ENCODE measurements at places on chromosomes 4 and X.

- no peak for DNase-seq
These were observed 355.6 kb downstream of the CBLL2 start for GRCh38 chrX:22628275-22628674.

DNA sequence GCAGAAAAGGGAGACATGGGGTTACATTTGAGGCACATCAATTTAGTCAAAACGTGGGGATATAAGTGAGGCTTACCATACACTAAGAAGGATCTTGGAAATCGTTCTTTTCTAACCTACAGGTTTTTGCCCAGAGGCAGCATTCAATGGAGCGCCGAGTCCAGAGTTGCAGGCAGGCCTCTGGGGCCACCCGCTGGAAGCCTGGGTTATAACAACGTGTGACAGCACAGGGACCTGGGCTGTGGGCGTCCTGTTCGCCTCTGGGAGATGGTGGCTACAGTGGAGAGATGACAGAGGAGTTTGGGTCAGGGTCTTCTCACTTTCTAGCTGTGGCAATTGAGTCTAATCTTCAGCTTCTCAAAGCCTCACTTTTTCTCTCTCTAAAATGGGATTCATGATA, 53.9 kb downstream of the ENPP6 start:
- DNase-seq: peak; percentile 12

- no peak for DNase-seq
These were observed 15.8 kb downstream of the EGF start for GRCh38 chr4:109928327-109929045.

DNA sequence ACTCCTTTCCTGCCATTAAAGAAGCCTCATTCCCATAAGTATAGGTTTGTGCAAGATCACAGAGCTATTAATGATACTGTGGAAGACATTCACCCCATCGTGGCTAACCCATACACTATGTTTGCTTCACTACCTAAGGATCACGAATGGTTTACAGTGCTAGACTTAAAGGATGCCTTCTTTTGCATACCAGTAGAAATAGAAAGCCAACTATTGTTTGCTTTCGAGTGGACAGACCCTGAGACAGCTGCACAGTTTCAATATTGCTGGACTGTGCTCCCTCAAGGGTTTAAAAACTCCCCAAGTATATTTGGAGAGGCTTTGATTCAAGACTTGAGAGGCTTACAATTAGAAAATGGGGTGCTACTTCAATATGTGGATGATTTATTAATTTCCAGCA, 16.0 kb upstream of the PAPSS1 start:
- no peak for DNase-seq

DNA sequence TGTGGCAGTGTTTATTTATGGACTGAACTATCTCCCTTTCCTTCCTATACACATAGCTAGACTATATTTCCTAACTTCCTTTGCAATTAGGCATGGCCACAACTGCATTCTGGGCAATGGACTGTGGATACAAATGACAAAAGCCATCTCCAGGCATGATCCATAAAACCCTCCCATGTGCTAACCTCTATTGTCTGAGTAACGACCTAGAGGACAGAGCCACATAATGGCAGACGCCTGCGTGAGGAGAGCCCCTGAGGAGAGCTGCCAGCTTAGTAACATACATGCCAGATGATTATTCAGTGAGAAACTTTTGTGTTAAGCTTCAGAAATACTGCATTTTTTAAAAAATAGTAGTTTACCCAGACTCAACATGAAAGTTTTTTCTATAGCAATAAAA, 142.9 kb downstream of the ADGRA3 start:
- DNase-seq: no peak

DNA sequence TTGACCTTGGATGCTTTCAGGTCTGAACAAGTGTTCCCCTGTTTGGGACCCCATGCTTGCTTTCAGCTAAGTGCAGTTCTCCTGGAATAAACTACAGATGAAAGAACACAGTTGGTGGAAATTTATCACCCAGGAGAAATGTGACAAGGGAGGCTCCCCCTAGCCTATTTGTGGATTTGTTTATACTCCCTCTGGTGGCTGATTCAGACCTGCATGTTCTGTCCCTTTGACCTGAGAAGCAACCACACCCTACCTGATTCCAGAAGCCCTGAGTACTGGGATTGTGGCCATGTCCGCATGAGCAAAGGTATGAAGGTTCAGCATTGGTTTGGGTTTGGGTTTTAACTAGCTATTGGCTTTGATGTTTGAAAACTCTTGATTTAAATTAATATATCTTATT, 440.9 kb downstream of the MID1IP1 start:
- no peak for DNase-seq

All from stimulated activated CD4-positive, alpha-beta T cell treated with anti-CD3 and anti-CD28 coated beads, Interleukin-4, amount 100 ng/mL, for 1 hour (primary cell).